ENCODE measurements at places on chromosomes 1 and 21.

DNA sequence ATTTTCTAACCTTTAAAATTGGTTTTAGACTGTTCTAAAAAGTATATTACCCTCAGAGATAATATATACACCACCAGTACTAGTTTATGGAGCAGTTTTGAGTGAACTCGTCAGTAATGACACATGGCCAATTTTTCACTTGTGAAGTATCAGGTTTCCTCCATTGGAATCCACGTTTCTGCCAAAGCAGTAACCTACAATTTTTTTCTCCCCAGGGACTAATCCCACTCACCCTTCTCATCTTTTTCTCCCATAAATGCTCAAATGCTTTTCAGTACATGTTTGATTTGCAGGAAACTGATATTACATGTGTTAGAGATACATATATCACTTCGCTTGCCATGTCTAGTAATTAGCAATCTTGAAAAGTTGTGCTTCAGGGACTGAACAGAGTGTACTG lies 94.1 kb downstream of the COL24A1 start:
- no peak for DNase-seq

- no peak for DNase-seq
Measured at GRCh38 chr1:182259229-182259872, 132.2 kb downstream of the GLUL start.

- DNase-seq, result no peak
Measured at GRCh38 chr1:86948212-86948611, 33.8 kb downstream of the HS2ST1 start.

DNA sequence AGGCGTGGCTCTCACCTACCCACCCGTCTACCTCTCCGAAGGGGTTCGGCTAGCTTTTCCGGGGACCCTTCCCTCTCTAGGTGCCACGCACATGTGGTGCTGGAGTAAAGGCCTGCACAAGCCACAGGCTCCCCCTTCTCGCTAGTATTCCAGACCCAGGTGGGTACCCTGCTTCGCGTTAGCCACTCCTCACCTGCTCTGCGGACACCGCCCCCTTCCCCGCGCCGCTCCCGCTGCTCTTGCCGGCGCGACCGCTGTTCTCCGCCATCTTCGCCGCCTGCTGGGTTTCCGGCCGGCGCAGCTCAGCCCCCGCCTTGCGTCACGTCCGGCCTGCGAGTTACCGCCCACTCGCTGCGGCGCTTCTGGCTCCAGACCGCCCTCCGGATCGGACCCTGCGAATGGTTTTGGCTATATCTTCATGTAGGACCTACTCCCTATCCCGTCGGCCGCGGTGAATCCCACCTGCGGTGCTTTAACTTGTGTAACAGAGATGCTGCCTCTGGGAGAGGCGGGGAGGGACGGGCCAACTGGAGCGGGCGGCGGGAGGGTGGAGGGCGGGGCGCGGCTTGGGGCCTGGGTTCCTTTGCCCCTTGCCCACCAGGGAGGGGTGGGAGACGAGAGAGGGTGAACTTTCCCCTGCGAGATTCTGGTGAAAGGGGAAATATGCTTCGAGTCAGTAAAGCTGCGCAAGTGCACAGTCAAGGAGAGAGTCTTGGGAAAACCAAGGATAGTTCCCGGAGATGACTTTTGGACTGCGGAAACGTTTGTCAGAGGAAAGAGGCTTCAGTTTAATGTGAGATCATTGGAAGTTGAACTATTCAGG lies at the start of the genes NIT1 and PFDN2:
Gene NIT1, plus strand, starts transcription at position 347 of the 823 bp plus-strand sequence. Its CDS starts 72 bp downstream, at position 419.
Gene PFDN2, minus strand, starts transcription at position 279 of the 823 bp plus-strand sequence. Its CDS starts 11 bp downstream, at position 268.
- DNase-seq, result peak; percentile 93

DNA sequence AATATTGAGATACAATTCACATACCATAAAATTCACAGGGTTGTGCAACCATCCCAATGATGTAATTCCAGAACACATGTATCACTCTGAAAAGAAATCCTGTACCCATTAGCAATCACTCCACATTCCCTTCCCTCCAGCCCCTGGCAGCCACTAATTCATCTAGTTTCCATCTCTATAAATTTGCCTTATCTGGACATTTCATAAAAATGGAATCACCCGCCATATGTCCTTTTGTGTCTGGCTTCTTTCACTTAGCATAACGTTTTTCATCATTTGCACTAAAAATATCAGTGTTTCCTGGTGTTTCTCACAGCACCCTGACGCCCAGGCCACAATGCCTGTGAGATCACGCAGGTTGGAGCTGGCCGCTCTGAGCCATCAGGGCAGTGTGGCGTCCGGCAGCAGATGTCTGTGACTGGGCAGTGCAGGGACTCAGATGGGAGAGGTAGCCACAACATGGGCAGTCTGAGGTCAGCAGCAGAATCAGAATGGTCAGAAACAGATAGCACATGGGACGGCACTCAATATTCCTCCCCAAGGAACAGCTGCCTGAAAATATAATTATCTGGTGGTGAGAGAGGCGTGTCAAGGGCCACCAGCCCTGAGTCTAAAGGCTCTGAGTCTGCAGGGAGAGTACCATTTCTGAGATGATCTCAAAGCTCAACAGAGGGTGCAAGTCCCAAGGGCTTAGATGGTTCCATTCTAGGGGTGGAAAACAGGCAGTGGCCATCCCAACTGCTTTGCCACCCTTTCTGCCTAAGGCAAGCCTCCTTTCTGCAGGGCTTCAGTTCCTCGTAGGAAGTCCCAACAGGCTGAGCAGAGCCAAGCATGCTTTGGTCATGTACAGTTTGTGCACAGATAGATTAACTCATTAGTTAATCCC lies 129.4 kb upstream of the EDN2 start:
- DNase-seq, result no peak

GRCh38 chr1:18094096-18094495 lies 13.5 kb upstream of the IGSF21 start:
- DNase-seq, result no peak

GRCh38 chr1:213110349-213111300 lies 59.6 kb downstream of the RPS6KC1 start:
- DNase-seq, result peak; percentile 15

- DNase-seq, result no peak
Measured at GRCh38 chr1:33332881-33333280, 12.0 kb upstream of the A3GALT2 start.

GRCh38 chr1:208044589-208045462 lies 133.9 kb upstream of the CD34 start:
- no peak for DNase-seq

- peak; percentile 63 for DNase-seq
Measured at GRCh38 chr1:33634806-33635205, 162.4 kb downstream of the ZSCAN20 start.

DNA sequence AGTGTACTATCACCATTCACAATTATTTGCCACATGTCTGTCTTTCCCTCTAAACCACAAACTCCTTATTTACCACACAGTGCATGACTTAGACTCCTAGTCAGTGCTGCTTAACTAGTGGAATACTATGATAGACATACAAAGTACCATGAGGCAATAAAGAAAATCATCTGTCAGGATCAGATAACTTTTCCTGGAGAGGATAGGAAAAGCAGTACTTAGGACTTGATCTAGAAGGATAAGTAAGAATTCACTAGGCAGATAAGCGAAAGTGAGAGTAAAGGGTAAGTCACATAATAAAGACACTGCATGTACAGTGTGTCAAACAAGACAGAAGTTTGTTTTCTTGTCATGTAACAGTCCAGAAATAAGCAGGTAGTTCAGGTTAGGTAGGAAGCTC lies 21.2 kb upstream of the TSPAN1 start:
- no peak for DNase-seq

GRCh38 chr1:54362881-54363340 lies 43.3 kb downstream of the SSBP3 start:
- no peak for DNase-seq

GRCh38 chr21:41836166-41837015 lies 42.8 kb downstream of the PRDM15 start:
- DNase-seq, result no peak

DNA sequence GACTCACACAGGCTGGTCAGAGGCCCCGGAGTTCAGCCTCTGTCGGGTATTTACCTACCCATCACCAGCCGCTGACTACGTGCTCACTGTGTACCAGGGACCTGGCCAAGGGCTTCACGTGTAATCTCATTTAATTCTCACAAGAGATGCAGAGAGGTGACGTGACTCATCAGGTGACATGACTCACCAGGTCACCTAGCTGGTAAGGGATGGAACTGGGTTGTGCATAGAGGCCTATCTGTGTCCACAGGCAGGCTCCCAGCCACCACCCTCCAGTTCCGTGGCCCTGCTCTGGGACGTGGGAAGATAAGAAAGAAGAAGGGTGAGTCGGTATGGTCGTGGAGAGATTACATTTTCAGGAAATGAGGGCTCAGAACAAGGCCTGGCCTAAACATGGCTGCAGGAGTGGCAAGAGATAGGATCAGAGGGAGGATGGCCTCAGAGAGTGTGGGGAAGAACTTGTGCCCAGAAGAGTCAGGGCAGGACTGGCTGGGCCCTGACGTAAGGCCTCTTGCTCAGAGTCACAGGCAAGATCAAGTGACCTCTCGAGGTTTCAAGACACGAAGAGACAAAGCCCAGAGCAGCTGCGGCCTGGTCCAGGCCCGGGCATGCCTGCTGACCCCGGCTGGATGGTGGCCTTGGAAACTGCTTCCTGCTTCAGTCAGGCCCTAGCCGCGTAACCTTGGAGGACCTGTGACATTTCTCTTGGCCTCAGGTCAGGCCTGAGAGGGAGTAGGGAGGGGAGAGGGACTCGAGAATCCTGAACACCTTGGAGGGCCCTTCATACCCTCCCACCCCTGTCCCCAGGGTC lies 52.7 kb upstream of the WASF2 start:
- DNase-seq, result no peak

DNA sequence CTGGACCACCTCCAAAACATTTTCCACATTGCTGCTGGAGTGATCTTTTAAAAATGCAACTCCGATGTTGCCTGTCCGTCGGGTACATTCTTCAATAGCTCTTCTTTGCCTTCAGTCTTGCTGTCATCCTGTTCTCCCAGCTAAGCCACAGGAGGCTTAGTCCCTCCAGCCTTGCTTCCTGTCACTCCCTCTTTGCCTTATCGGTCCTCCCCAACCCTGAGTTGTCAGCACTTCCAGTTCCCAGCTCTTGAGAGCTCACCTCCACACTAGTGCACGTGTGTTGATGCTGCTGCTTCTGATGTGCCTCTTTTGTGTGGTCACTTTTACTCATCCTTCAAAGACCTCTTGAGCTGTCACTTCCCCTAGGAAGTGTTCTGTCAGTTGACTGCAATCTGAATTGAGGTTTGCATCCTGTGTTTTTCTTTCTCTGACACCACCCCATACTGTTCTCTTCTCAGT lies 15.3 kb downstream of the UCK2 start:
- no peak for DNase-seq

- no peak for DNase-seq
Measured at GRCh38 chr21:38533887-38534286, 35.6 kb upstream of the ERG start.

- no peak for DNase-seq
Measured at GRCh38 chr1:107096690-107097089, 40.2 kb downstream of the PRMT6 start.

DNA sequence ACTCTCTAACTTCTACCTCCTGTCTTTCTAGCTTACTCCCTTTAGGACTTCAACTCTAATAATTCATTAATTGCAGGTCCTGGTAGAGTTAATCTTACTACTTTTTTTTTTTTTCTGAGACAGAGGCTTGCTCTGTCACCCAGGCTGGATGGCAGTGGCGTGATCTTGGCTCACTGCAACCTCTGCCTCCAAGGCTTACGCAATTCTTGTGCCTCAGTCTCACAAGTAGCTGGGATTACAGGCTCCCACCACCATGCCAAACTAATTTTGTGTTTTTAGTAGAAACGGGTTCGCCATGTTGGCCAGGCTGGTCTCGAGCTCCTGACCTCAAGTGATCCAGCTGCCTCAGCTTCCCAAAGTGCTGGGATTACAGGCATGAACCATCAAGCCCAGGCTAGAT lies 15.7 kb downstream of the BTBD8 start:
- no peak for DNase-seq

GRCh38 chr21:32200029-32200428 lies 78.8 kb downstream of the MIS18A start:
- DNase-seq, result no peak

DNA sequence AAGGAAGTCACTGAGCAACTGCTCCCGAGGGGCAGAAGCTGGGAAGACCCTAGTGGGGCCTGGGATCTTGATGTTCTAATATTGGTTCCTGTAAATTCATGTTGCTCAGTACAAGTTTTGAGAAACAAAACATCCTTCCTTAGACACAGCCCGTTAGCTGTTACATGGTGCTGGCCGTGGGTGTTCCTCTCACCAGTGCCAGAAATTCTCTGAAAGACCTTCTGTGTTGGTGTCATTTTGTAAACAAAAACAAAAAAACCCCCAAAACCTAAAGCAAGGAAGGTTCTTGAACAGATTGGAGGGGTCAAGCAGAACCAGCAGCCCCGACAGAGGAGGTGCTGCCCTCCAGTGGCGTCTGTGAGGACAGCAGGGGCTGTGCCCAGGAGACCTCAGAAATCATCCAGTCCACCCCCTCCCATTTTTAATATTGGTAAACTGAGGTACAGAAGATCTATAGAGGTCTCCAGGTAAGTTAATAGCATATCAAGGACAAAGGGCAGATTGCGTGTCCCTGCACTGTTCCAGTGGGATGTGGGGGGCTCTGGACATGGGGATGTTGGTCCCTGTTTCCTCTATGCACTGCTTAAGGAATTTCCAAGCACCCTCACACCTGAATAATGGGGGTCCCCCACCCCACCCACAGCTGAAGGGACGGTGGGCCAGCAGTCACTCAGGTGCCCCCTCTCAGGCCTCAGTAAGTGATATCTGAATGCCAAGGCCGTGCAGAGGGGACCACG lies 38.2 kb downstream of the SLC2A7 start:
- DNase-seq, result peak; percentile 82

- DNase-seq, result no peak
Measured at GRCh38 chr21:38171723-38172344, 85.0 kb upstream of the KCNJ15 start.

GRCh38 chr1:6819246-6820040 lies 34.2 kb downstream of the CAMTA1 start:
- no peak for DNase-seq

GRCh38 chr1:7629011-7629410 lies 142.1 kb upstream of the VAMP3 start:
- DNase-seq, result no peak

DNA sequence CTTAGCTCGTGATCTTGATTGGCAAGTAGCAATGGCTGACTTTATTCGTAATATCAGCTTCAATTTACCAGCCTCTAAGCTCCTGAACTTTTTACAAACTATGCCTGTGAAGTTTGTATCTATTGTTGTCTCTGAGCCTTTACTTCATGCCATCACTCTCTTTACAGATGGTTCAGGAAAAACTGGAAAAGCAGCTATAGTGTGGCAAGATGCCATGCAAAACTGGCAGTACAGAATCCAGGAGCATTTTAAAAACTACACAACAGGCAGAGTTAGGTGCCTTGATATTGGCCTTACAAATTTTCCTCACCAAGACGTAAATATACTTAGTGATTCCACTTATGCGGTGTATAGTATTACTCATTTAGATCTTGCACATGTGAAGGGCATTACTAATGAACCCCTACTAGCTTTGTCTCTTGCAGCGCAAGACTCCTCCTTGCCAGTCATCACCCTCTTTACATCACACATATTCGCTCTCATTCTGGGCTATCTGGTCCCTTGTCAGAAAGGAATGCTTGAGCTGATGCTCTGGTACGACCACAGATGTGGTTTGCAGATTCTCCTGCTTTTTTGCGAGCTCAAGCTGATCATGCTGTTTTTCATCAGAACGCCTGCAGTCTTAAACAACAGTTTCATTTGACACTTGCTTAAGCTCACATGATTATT lies 36.3 kb downstream of the CLCA1 start:
- no peak for DNase-seq

GRCh38 chr1:13674377-13674776 lies 25.6 kb upstream of the PRDM2 start:
- DNase-seq, result no peak

Measured in GM10248 (cell line).